Ascending aorta (tissue), 2 donors: ENCODE measurements at places on chromosomes 12 and 14. TPM values are rescaled to one million over a fixed set of nuclear protein-coding genes. Genes with fewer than 3 reads are reported as not detected.

Gene SMIM41
- total RNA-seq = 7.9 TPM

Gene TAS2R42
- total RNA-seq = not detected

Gene RIN3
- 30.3 TPM for total RNA-seq

Gene WNT1
- not detected for total RNA-seq

Gene RNASE9
- not detected for total RNA-seq

Gene PELI2
- 17.1 TPM for total RNA-seq

Gene ADAMTS20
- not detected for total RNA-seq

Gene KRT77
- not detected for total RNA-seq

Gene BDKRB1
- total RNA-seq = not detected
